Tongue (tissue), 3 donors: ENCODE measurements at places on chromosomes 2 and 18.

- no peak for DNase-seq
Measured at GRCh38 chr2:100814043-100814442, 5.9 kb upstream of the NPAS2 start.

DNA sequence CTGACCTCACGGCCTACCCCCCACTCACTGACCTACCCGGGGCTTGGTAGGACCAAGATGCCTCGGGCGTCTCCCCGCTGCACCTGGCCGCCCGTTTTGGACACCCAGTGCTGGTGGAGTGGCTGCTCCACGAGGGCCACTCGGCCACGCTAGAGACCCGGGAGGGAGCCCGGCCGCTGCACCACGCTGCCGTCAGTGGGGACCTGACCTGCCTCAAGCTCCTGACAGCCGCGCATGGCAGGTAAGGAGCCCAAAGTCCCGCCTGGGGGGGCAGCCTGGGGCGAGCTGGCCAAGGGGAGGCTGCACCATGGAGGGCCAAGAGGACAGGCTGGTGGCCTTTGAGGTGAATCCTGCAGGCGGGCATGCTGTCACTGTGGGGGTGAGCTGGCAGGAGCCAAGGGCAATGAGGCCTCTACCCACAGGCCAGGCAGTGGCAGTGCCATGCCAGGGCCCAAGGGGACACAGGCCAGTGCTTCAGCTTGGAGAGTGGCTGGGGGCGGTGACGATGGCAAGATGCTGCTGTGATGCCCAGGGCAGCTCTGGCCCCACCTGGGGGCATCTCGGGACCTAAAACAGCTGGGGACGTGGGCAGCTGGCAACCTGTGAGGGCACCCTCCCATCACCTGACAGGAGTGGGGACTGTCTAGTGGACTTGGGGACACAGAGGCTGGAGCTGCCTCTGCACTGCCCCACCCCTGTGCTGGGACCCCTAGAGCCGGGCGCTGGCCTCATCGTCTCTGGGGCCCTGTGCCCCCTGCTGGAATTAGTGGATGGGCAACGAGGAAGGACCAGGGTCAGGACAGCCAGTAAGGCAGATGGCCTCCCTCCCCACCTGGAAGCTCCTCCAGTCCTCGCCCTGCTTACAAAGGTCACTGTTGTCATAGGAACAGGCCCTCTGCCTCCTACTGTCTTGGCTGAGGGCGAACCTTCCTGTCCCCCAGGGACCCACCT lies 2.0 kb downstream of the ESPNL start:
- no peak for DNase-seq

- no peak for DNase-seq
Measured at GRCh38 chr18:79543861-79544385, 135.7 kb upstream of the CTDP1 start.

- no peak for DNase-seq
Measured at GRCh38 chr2:165522719-165523118, 53.2 kb downstream of the CSRNP3 start.

GRCh38 chr18:61379827-61380226 lies 46.6 kb downstream of the CDH20 start:
- no peak for DNase-seq
